Fibroblast of skin of right quadriceps (primary cell): ENCODE measurements at places on chromosomes 1 and 21.
A peak's percentile ranks its signal among the peaks of the same experiment; 100 is the strongest.

DNA sequence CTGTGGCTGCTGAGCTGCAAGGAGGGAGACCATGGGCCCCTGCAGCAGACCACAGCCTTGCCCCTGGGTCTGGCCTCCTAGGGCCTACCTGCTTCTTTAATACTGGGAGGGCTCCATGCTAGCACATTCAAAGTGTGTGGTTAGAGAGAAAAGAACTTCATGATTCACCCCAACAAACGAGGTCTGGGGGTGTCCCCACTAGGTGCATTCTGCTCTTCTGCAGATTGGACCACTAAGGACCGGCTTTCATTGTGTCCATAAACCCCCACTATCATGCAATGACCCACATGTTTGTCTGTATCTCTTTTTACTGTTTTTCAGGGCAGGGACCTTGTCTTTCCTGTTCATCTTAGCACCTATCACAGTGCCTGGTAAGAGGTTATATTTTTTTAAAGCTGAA lies 185.4 kb downstream of the OMA1 start:
- DNase-seq: no peak

- no peak for DNase-seq
Observed at GRCh38 chr1:201911826-201912571, 23.3 kb downstream of the SHISA4 start.

DNA sequence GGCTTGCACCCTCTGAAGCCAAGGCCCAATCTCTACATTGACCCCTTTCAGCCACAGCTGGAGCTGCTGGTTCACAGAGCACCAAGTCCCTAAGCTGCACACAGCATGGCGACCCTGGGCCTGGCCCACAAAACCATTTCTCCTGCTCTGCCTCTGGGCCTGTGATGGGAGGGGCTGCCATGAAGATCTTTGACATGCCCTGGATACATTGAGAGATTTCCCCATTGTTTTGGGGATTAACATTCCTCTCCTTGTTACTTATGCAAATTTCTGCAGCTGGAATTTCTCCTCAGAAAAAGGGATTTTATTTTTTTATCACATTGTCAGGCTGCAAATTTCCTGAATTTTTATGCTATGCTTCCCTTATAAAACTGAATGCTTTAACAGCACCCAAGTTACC lies 235.8 kb downstream of the COL11A1 start:
- DNase-seq: no peak

GRCh38 chr1:17181781-17182464 lies 23.0 kb upstream of the PADI1 start:
- DNase-seq: no peak

DNA sequence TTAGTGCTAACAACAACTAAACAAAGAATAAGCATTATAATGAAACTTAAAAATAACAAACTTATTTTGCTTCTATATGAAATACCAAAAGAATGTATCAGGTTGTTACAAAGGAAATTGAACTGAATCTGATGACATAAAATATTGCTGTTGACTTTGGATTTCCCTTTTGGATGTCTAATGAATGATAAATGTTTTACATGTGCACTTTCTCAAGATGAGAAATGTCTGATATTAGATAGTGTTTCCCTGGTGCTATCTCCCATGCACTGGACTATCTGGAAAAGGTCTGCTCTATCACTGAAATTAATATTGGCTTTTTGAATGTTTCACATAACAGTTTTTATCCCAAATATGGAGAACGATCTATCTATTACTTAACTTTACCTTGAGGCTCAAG lies 179.9 kb downstream of the HMCN1 start:
- peak; percentile 17 for DNase-seq

- DNase-seq: no peak
Observed at GRCh38 chr1:50108497-50109059, at the start of gene ELAVL4. Gene ELAVL4 (plus strand): TSS chr1:50108920. CDS start chr1:50109190, 270 bp downstream.

DNA sequence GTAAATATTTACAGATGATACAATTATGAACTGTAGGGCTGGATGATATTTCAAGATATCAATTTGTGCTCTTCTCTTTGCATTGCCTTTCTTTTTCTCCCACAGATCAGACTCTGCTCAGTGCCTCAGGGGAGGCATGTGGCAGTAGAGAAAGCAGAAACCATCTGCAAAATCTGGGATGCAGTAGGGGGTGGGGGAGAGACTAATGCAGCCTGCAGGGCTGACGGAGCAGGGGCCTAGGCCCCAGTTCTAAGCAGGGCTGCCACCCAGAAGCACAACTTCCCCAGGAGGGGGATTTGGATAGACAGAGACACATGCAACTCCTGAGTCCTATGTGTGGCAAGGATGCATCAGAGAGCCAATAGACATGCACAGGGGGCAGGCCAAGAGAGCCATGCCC lies 511.6 kb downstream of the SMYD3 start:
- DNase-seq: no peak

DNA sequence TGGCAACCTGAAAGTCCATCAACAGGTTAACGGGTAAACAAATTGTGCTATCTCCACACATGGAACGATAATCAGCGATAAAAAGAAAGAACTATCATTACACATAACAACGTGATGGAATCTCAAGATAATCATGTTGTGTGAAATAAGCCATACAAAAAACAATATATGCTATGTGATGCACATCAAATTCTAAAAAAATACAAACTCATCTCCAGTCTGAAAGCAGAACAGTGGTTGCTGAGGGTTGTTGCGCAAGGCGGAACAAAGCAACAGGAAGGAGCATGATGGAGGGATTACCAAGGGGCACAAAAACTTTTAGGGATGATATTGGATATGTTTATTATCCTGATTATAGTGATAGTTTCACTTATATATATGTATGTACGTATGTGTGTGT lies 324.8 kb downstream of the VAV3 start:
- DNase-seq: no peak

GRCh38 chr1:241684108-241684507 lies 32.0 kb downstream of the WDR64 start:
- no peak for DNase-seq
